B cell (primary cell): ENCODE measurements at places on chromosomes 16 and 17.
A peak's percentile ranks its signal among the peaks of the same experiment; 100 is the strongest.

- DNase-seq, result no peak
Measured at GRCh38 chr16:68754084-68754792, 17.1 kb downstream of the CDH1 start.

GRCh38 chr16:87728026-87728425 is 37.8 kb downstream of the KLHDC4 start:
- no peak for DNase-seq

DNA sequence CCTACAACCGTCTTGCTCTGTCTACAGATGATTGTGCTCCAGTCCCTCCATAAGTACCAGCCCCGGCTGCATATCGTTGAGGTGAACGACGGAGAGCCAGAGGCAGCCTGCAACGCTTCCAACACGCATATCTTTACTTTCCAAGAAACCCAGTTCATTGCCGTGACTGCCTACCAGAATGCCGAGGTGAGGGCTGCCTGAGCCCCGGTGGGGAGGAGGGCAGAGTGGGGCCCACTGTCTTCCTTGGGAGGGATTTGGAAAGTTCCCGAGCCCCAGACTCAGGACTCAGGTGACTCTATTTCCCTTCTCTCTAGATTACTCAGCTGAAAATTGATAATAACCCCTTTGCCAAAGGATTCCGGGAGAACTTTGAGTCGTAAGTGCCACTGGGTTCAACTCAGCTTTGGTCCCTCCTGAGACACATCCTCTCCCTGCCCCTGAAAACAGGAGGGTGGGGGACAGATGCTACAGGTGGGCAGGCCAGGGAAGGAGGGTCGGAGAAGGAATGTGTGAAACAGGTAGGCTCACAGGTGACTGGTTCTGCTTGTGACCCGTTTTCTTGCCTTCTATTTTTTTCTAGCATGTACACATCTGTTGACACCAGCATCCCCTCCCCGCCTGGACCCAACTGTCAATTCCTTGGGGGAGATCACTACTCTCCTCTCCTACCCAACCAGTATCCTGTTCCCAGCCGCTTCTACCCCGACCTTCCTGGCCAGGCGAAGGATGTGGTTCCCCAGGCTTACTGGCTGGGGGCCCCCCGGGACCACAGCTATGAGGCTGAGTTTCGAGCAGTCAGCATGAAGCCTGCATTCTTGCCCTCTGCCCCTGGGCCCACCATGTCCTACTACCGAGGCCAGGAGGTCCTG is 11.4 kb downstream of the TBX21 start:
- no peak for DNase-seq

DNA sequence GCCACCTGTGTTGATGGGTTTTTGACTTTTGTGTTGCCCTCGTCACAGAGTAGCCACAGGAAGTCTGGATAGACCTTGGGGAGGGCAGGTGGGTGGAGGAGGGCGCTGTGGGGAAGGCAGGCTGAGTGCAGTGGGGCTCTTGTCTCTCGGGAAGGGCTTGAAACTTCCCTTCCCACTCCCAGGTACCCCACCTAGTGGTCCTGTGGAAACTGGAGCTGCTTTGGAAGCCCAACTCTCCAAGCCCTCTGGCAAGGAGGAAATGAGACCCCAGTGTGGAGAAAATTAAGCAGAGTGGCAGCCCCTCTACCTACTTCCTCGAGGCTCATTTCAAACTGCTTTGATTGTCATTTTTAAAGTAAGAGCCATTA is 9.2 kb downstream of the CA5A start:
- no peak for DNase-seq

DNA sequence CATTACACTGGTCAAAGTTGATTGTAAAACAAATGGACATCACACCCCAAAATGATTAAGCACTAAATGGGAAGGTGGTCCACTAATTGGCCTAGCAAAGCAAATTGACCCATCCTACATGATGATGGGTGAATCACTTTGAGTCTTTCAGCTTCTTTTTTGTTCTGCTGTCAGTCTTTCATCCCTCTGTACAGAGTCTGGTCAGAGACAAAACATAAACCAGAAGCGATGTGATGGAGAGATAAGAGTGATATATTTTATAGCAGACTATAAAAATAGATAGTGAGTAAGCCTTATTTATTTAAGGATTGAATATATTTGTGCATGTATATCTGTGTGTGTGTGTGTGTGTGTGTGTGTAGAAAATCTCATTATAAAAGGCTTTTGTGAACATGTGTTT is 618.4 kb upstream of the SOX9 start:
- DNase-seq, result no peak

- peak; percentile 95 for DNase-seq
Measured at GRCh38 chr16:667780-668518, at the start of gene RHOT2. TSS of gene RHOT2 (plus strand) at chr16:668132. CDS start at chr16:668200, 68 bp downstream.

- peak; percentile 56 for DNase-seq
Measured at GRCh38 chr16:79269211-79269863, 331.2 kb downstream of the MAF start.

- DNase-seq, result no peak
Measured at GRCh38 chr16:28823291-28823872, 583 bp downstream of the ATXN2L start.

DNA sequence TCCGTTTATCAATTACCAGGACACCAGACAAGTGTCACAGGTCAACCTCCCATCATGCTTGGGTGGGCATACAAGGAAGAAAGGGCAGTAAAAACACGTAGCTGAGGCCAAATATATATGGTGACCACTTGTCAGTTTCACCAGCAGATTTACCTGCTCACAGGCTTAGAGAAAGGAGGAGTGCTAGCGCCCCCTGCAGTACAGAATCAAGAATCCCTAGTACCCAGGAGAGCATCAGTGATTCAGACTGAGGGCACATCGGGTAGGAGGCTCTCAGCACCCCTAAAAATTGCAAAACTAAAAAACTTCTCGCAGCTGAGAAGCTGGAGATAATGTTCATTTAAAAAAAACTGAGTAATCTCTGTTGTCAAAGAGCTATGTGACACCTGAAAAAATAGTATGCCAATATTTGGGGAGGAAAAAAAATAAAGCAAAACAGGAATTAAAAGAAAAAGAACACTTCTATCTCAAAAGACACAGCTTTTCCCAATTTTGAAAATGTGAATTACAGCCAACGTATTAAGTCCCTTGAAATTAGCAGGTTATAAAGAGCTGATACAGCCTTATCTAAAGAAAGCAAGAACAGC is 21.2 kb upstream of the MON1B start:
- peak; percentile 51 for DNase-seq

- DNase-seq, result peak; percentile 46
Measured at GRCh38 chr16:17368951-17369350, 101.8 kb downstream of the XYLT1 start.
